ENCODE measurements at places on chromosomes 2 and 18.

- DNase-seq: no peak
Measured at GRCh38 chr2:160906878-160907277, 253.3 kb upstream of the TANK start.

DNA sequence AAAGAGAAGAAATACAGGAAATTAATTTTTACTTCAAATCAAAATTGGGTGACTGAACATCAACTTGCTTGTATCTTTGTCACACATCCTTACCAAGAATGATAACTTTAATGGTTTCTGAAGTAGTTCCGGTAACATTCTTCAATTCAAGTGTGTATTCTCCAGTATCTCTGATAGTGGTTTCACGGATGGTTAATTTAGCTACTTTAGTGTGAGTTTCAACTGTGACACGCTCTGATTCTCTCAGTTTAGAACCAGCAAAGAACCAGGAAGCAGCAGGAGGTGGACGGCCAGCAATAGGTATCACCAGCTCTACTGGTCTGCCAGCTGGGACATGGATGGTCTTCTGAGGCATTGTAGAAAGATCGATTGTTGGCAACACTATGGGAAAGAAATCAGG is 62.3 kb downstream of the PLEKHA3 start:
- no peak for DNase-seq

GRCh38 chr2:148653437-148653836 is 8.9 kb downstream of the EPC2 start:
- no peak for DNase-seq

DNA sequence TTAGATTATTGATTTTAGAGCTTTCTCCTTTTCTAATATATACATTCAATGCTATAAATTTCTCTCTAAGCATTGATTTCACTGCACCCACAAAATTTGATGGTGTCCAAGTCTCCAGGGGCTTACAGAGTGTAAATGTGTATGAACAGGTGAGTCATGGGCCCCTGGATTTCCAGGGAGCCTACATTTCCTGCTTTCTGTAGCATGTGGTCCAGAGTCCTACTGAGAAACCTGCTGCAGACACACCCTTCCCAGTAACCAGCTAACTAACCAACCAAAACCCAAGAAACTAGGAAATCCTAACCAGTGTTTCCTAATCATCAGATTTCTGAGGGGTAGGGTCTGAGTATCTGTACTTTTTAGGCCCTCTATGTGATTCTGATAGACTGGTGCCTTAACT is 39.5 kb upstream of the TANC1 start:
- DNase-seq: no peak

DNA sequence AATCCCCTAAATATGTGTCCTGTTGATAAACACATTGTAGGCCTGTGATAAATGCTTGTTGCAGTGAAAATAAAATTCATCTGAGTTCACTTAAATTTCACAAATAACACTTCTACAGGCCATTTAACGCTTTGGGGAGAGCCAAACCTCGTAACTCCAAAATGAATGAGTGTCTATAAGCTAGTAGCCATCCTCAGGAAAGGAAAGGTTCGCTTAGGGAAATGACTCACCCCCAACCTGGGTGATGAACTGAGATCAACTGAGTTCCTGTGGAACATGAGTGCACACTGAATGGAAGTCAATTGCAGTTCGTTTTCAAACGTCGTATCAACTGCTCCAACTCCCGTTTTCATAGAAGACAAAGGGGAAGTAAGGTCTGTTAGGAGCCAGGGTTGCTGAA is 527.6 kb upstream of the ID2 start:
- DNase-seq: no peak

All from fibroblast of skin of right quadriceps (primary cell).